ENCODE measurements at places on chromosomes 7 and 10. TPM values are rescaled to one million over a fixed set of nuclear protein-coding genes. Genes with fewer than 3 reads are reported as not detected.

- no peak for DNase-seq
Measured at GRCh38 chr7:96685755-96686154, 23.9 kb downstream of the SEM1 start.

- no peak for DNase-seq
Measured at GRCh38 chr7:50479743-50480517, 29.8 kb upstream of the FIGNL1 start.

DNA sequence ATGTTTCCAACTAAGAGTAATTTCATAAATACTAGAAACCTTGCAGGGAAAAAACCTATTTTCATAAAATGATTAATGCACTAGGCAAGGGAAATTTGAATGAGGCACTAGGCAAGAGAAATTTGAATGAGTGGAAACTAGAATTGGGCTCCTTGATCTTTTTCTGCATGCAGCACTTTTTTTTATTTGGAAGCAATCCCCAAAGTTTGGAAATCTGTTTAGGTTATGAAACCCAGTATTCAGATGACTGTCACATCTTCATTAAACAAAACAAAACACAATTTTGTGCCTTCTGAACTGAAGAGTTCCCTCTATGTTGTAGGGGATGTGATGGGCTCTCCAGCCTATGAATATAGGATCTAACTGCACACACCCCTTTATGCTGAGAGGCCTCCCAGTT is 201.9 kb downstream of the BAMBI start:
- no peak for DNase-seq

- DNase-seq: no peak
Measured at GRCh38 chr10:47349941-47350371, 1.8 kb downstream of the RBP3 start.

The ADARB2 gene
- total RNA-seq: 0.10 TPM

GRCh38 chr7:75536491-75536890 is 44.4 kb downstream of the SPDYE5 start:
- no peak for DNase-seq
